T-cell (primary cell): ENCODE measurements at places on chromosomes 6 and 20.

DNA sequence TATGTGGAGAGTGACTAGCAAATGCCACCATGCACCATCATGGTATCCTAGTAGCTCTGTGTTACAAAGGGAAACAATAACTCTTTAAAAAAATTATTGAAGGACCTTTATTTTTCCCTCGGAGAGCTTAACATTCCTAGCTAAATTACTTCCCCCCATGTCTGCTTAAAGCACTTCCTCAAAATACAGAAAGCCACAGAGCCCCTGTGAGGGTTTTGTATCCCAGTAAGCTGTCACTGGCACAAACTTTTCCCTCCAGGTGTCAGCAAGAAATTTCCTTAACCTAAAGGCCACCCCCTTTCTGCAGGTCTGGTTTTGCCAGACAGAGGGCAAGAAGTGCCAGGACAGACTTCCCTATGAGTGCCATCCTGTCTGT lies 340.0 kb upstream of the PRDM1 start:
- no peak for DNase-seq

DNA sequence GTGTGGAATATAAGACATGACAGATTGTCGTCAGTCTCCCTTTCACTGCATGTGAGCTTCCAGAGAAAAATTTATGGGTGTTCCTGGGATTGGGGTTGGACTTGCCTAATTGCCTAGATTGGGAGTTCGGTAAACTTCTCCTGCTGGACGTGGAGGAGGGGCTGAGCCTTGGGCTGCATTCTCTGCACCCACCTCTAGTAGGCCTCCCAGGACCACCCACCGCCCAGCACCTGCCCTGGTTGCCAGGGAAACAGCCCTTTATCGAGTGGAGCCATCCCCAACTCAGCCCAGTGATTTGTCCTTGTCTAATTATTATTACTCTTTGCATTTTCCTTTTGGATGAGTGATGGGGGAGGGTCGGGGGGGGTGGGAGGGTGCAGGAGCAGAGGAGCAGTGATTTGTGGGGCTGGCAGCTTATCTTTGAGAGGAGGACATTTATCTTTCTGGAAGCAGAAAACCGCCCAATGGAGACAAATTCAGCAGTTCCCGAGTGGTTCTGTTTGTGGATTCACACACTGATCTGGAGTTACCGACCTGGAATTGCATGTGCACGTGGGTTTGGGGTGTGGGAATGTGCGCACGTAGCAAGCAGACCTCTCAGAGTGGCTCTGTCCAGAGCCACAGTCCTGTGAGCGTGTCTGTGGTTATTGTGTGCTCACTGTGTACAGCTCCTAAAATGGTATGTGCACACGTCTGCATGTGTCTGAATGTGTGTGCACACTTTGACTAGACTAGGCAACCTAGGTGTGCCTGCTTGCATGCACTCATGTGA lies 104.5 kb downstream of the DHX35 start:
- no peak for DNase-seq

- DNase-seq = no peak
Observed at GRCh38 chr6:122286512-122286911, 112.9 kb upstream of the HSF2 start.

GRCh38 chr6:2663123-2663522 lies 87.6 kb downstream of the MYLK4 start:
- DNase-seq = no peak

DNA sequence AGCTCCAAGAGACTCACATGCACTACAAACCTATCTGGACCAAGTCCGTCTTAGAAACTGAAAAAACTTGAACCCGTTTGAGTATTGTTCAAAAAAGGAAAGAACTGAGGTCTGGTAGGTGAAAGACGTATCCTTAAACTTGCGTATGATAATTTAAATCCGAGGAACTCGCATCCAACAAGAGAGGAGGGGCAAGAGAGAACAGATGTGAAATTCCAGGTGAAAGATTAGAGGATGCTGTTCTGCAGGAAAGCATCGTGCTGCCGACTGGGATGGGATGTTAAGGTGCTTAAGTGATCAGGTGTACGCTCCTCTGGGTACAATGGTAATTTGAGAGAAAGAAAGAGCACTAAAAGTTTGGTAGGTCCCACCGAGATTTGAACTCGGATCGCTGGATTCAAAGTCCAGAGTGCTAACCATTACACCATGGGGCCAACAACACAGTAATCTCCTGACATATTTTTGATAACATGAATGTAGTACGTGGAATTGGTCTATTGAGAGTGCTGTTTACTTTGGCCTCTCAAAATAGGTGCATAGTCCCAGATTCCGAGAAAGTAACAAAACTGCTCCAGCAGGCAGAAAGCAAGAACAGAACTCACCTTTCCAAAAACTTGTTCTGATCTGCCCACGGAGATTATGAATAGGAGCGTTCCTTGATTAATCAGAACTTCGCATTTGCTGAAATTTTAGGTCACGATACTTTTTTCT lies 53.5 kb upstream of the BTN3A2 start:
- DNase-seq = peak; percentile 63

DNA sequence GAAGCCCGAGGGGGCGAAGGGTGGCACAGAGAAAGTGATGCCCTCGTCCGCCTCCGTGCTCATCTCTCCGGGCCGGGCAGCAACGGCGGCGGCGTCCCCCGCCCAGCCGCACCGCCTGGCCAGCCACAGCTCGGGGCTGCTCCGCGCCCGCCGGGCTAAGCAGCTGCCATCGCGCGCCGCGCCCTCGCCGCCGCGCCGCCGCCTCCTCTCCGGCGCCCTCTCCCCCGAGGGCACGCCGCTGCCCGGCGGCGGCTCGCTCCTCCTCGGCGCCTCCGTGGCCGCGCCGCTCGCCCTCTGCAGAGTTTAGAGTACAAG lies 225 bp downstream of the MAP3K5 start:
- DNase-seq = no peak

DNA sequence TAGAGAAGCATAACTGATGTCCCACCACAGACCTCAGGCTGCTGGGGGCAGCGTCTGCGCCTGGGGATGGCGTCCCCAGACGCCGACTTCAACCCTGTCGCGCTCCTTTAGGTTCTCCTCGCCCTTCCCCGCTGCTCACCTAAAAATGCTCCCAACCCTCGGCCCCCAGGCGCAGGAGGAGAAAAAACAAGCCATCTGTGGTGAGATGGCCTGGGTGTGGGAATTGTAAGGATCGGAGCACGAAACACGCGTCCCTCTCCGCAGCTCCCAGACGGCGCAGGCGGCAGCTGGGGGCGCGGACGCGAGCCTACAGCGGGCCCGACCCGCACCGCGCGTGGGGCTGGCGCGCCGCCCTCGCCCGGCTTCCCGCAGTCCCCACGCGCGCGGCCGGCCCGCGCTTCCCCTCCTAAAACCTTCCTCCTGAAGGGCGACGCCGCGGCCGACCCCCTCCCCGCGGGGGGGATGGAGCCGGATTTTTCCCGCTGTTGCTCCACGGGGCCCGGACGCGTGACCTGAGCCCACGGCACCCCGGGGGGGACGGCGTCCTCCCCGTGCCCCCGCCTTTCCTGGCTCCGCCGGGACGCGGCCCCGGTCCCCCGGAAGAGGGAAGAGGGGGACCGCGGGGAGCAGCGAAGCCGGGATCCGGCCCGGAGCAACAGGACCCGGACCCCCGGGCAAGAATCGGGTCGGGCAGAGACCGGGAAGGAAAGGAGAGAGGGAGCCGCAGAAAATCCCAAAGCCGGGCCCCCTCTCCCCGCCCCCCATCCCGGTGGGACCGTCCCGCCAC lies 611 bp downstream of the EPB41L2 start:
- no peak for DNase-seq

DNA sequence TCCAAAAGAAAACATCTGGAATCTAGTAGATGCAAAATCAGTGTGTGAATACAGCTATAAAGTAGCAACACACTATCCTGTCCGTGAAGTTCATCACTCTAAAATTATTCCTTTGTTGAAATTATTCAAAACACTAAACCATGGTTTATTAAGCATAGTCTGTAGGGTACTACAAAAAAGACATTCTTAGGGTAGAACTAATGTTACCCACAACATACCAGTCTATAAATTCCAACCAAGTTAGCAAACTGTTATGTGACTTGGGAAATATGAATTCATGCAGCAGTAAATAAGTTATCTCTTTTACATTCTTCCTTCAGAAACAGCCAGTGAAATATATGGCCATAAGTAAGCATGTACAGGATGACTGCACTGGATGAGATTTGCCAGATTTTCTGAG lies 580.3 kb upstream of the ADGRB3 start:
- DNase-seq = no peak

GRCh38 chr6:53327017-53327395 lies 21.7 kb downstream of the ELOVL5 start:
- no peak for DNase-seq

- no peak for DNase-seq
Observed at GRCh38 chr20:9062066-9062465, 6.8 kb upstream of the PLCB4 start.

DNA sequence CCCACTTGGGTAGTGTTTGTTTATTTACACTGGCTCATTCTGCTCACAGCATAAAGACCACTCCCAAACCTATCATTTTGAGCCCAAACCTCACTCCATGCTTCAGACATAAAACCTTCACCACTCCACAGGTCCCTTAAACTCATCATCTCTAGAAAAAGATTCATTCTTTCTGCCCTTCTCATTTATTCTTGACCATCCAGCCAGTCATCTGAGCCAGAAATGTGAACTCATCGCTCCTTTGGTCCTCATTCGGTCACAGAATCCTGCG lies 12.4 kb downstream of the TPMT start:
- DNase-seq = no peak

- DNase-seq = no peak
Observed at GRCh38 chr20:34437330-34437986, 74.4 kb downstream of the ITCH start.

DNA sequence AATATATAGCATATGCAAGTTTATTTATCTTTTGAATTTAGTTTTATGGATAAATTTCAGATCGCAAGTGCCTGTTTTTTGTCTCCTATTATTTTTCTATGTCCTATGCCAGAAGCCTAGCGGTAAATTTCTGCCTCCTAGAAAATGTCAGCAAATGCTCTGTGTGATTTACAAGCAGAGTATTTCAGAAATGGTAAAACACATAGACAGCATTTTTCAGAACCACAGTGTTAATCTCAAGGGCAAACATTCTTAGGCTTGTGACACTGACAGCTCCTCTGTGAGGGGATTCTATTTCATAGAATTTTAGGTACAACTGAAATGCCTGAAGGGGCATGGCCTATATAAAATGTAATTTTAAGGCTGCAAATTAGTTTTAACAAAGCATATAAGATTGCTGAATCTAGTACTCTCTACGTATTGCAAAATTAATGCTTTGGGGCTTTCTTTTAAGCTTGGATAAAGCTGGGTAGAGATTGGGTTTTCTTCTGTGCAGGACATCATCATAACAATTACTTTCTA lies 89.9 kb upstream of the PTCHD4 start:
- DNase-seq = no peak

DNA sequence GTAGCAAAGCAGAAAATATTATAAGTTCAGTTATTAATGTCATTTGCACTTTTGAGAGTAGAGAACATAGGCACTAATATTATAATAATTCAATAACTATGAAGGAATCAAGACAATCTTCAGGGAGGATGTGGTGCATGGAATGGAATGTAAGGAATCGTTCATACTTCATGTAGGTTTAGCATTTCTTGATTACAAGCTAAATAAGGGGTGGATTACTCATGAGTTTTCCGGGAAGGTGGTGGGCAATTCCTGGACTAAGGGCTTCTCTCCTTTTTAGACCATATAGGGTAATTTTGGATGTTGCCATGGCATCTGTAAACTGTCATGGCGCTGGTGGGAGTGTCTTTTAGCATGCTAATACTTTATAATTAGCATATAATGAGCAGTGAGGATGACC lies 9.1 kb upstream of the BTNL2 start:
- no peak for DNase-seq

- DNase-seq = no peak
Observed at GRCh38 chr6:5359417-5359816, 98.1 kb downstream of the FARS2 start.

GRCh38 chr6:78615430-78615904 lies 251.9 kb upstream of the IRAK1BP1 start:
- no peak for DNase-seq

- no peak for DNase-seq
Observed at GRCh38 chr6:108846628-108847027, 1.6 kb upstream of the ARMC2 start.

DNA sequence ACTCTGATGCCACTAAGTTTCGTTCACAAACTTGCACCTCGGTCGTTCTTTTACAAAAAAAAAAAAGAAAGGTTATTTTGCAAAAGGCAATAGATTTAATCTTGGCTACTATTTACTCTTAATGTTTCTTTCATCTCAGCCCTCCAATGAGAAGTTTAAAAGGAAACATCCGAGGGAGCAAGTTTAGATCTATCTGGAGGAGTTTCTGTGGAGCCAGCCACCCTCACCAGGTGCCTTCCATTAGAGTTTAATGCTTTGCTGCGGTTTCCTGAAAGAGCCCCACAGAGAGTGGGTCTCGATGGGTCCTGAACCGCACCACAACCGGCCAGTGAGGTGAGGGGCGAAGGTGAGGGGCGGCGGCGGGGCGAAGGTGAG lies 632 bp downstream of the PRKN start:
- DNase-seq = no peak

GRCh38 chr20:17662333-17663039 lies 19.6 kb downstream of the RRBP1 start:
- no peak for DNase-seq

- DNase-seq = no peak
Observed at GRCh38 chr6:158492881-158493280, 67.0 kb upstream of the TMEM181 start.

- DNase-seq = no peak
Observed at GRCh38 chr6:53635322-53635721, 30.2 kb downstream of the KLHL31 start.

DNA sequence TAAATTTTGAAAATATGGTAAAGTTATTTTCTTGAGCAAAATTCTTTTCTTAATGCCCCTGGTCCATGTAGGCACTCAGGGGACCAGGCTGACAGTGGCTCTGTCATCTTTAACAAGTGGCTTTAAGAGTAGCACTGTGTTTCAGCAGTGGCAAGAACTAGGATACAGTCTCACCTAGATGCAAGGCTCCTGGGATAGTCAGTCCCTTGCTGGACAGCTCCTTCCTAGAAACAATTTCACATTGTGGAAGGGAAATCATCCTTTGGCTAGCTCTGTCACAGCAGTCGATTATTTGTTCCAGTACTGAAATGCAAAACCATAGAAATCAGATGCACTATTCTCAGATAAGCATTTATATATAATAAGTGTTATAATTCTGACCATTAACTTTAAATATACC lies 175.4 kb upstream of the KCNQ5 start:
- DNase-seq = no peak

- no peak for DNase-seq
Observed at GRCh38 chr6:44276667-44277640, 6.7 kb downstream of the TMEM151B start.

DNA sequence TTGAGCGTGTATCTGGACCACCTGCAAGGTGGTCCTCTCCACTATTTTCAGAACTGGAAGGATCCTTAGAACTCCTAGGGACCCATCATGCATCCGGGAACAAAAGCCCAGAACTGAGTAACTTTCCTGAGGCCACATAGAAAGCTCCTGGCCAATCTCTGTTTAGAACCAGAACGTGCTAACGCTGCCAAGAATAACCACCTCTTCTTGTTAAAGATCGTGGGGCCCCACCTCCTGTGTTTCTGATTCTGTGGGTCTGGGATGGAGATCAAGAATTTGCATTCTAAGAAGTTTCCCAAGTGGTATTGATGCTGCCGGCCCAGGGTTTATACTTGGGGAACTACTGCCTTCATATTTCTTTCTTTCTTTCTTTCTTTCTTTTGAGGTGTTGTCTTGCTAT lies 13.3 kb downstream of the CD40 start:
- no peak for DNase-seq

- DNase-seq = no peak
Observed at GRCh38 chr20:38834868-38835267, 29.4 kb downstream of the PPP1R16B start.
